ENCODE measurements at places on chromosomes 12 and 14.
A peak's percentile ranks its signal among the peaks of the same experiment; 100 is the strongest.

DNA sequence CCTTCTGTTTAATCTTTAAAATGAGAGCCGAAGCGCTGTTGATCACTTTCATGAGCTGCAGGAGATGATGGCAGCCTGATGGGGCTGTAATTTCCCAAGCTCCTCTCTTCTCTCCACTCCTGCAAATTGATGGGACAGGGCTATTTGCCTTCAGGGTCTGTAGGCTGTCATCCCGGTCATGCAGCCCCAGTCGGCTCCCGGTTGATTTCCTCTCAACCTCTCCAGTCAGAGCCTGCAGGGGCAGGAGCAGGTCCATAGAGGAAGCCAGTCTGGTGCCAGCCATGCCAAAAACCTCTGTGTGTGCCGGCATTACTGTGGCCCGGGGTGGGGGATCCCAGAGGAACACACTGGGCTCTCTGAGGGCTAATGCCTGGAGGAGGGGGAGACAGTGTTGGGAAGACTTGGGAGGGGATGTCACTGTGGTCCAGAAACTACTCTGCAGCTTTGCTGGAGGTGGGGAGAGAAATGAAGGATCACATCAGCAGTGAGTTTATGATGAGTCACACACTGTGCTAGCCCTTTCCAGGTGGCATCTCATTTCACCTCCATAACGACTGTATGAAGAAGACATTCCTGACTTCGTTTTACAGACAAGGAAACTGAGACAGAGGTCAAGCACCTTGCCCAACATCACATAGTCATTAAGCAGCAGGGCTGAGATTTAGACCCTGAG is 46.5 kb upstream of the PRIMA1 start:
- DNase-seq = no peak

DNA sequence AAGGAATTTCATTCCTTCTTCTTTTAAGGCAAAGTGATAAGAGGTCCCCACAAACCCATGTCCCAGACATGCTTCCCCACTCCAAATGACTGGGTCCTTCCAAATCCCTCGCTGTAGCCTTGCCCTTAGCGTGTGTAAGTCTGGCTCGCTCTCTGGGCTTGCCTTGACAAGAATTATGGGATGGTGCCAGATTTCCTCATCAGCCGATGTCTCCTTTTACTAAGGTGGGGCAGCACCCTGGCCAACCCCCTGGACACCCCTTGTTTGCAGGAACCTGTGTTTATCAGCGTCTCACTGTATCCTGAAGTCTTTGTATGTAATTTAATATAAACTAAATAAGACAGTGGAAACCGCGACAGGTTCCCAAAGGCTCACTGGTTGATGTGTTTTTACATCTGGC is 493.3 kb downstream of the EGLN3 start:
- DNase-seq = no peak

- no peak for DNase-seq
These were observed 16.9 kb upstream of the SLC6A15 start for GRCh38 chr12:84929501-84929900.

- peak; percentile 70 for DNase-seq
These were observed 264.3 kb upstream of the FOXN3 start for GRCh38 chr14:89681086-89682018.

DNA sequence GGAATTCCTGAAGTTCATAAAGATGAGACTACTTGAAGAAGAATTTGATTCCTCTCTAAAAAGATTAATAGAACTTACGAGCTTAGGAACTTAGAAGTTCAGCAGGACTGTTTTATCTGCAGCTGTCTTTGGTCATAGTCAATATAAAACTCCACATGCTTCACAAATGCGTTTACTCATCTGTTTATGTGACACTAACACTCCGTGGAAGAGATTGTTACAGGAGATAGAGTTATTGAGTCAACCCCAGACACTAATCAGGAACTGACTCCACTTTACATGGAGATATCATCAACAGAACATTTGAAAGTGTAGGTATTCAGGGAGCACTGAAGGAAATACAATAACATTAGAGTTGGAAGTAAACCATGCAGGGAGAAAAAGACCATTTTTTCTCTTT is 92.8 kb downstream of the LRFN5 start:
- no peak for DNase-seq

Data from activated T-cell treated with anti-CD3 and anti-CD28 coated beads, Interleukin-2, amount 50 U/mL, for 24 hours (primary cell).